ENCODE measurements at places on chromosomes 2 and 18.

- no peak for DNase-seq
Observed at GRCh38 chr2:102661846-102662245, 42.5 kb downstream of the SLC9A2 start.

DNA sequence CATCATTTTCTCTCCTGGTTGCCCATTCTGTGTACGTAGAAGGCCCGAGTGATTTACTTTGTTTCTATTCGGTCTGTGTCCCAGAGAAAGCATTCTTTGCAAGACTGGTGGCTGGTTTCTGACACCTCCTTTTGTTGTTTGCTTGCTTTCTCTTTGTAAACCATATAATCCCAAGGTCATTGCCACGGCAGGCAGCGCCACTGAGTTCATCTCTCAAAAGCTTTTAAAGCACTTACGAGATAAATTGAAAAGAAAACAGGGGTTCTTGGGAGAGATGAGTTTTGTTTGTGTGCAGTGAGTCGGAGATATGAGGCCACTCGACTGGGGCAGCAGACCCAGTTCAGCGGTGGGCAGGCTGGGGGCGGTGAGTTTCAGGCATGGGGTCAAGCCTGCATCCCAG lies 137.6 kb downstream of the NCK2 start:
- DNase-seq: no peak

DNA sequence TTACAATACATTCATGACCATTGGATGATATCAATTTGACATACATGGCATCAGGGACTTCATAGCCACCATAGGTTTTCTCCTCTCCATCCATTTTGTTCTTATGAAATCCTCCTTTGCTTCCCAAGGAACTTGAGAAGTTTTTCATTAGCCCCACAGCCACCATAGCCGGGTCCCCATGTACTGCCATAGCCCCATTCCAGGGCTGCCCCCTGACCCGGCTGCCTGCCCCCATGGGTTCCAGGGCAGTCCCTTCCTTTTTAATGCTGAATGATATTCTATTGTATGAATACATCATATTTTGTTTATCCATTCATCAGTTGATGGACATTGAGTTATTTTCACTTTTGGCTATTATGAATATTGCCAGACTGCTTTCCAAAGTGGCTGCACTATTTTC lies 20.4 kb downstream of the ATP6V1B1 start:
- no peak for DNase-seq

DNA sequence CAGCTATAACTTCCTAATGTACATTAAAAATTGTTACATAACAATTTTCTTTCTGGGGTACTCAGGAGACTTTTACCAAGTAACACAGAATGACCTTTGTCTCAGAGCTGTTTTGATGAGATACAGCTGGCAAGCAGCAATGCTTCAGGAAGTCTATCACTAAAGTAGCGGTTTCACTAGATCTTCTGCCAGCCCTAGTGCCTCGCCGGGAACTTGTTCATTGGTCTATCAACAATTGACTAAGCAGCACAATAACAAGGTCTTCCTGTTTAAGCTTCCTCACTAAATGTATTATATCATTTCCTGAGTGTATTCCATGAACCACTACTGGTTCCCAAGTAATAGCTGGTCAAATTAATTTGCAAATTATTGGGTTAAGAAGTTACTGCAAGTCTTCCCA lies 69.2 kb downstream of the TRIP12 start:
- DNase-seq: peak; percentile 43

GRCh38 chr2:159267921-159268320 lies 18.6 kb downstream of the WDSUB1 start:
- DNase-seq: peak; percentile 9

DNA sequence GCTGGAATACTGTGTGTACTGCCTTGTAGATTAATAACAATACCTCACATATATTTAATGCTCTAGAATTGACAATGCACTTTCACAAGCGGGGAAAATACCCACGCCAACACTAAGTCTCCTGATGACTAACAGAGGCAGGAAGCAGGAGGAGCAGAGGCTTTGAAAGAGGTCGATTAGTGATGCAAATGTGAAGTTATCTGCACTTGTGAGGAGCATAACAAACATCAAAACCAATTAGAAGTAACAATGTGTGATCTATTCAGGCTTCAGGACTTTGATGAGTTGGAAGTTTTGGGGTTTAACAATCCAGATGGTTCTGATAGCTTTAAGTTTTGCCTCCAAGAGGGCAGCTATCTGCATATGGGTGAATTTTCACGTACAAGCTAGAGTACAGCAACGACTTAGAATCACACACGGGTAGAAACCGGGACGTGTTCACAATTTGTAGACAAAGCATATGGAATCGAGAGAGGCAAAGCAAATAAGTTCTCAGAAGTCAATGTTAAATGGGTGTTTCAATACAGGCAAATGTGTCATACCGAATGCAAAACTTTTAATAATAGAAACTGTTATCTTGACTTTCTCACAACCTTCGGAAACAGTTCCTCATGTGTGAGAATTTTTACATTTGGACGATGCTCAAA lies 114.5 kb downstream of the METTL8 start:
- DNase-seq: peak; percentile 38

- no peak for DNase-seq
Observed at GRCh38 chr2:240629619-240629967, 4.3 kb downstream of the GPR35 start.

DNA sequence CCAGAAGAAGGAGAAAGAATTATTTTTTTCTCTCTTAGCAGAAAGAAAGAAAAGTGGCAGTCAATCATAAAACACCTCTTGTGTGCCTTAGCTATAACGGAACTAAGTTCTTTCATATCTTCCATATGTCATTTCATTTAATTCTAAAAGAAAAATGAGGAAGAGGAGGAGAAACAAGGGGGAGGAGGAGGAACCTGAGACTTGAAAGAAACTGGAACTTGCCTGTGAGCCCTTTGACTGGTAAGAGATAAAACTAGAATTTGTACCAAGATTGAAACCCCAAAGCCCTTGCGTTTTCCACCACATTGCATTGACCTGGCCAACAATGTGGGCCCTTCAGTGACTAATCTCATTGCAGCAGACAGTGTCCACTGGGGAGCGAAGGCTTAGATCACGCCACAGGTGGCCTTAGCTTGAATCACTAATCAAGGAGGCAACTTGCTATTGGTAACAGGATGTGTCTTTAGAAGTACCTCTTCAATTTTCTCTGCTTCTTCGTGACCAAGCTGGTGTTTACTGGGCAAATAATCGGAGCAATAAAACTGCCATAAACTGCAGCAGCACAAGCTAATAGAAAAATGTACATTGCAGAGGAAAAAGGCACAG lies 307.9 kb downstream of the CLIP4 start:
- DNase-seq: no peak

DNA sequence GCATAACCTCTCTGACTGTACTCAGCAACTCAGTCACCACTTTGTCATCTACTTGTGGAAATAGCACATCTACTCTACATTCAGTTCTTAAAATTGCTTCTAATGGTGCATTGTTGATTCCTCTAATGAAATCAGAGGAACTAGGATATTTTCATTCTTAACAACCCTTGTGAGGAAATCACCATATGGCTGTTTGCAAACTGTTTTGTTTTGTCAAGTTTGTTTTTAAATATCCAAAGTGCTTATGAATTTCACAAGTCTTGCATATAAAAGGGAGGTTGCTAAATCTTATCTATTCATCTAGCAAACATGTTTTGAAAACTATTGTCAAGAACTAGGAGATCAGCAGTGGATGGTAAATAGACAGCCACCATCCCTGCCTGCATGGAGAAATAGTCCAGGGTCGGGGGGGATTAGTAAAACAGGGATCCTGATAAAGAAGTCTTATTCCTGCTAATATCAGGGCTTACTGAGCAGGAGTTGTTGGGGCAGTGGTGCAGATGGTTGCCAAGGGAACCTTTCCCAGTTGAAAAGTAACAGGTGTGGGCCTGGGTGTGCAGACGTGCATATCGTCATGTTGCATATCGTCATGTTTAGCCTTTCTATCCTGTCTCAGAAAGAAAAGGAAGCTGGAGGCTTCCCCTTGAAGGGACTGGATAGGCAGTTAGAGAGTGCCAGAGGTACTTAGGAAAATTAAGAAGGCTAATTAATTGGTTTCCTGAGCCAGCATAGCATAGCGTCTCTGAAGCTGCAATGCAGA lies 7.5 kb upstream of the MYO3B start:
- no peak for DNase-seq

DNA sequence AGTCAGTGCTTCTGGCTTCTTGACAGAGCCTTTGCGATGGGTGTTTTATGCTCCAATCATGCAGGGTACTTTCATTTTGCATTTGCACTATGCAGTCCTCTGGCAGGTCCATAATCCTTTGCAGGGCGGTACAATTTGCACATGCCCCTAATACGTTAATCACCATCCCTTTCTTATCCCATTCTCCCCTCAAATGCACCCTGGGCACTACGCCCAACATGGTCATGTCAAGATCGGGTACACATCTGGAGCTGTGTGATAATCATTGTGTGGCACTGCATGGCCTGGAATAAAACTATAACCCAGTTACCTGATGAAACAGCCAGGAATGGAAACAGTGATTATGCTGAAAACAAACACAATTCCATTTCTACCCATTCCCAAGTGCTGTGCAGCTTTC lies 27.7 kb downstream of the LOXHD1 start:
- no peak for DNase-seq

Data from fibroblast of skin of right biceps (primary cell).